ENCODE measurements at places on chromosomes 1 and 21.

- DNase-seq, result no peak
Measured at GRCh38 chr1:167465018-167465417, 53.3 kb downstream of the CD247 start.

- peak; percentile 38 for DNase-seq
Measured at GRCh38 chr1:213051127-213051880, at the start of gene RPS6KC1. Gene RPS6KC1 (plus strand): TSS chr1:213051241. CDS start chr1:213051405, 164 bp downstream.

- DNase-seq, result no peak
Measured at GRCh38 chr1:197909384-197909783, 7.0 kb downstream of the C1orf53 start.

DNA sequence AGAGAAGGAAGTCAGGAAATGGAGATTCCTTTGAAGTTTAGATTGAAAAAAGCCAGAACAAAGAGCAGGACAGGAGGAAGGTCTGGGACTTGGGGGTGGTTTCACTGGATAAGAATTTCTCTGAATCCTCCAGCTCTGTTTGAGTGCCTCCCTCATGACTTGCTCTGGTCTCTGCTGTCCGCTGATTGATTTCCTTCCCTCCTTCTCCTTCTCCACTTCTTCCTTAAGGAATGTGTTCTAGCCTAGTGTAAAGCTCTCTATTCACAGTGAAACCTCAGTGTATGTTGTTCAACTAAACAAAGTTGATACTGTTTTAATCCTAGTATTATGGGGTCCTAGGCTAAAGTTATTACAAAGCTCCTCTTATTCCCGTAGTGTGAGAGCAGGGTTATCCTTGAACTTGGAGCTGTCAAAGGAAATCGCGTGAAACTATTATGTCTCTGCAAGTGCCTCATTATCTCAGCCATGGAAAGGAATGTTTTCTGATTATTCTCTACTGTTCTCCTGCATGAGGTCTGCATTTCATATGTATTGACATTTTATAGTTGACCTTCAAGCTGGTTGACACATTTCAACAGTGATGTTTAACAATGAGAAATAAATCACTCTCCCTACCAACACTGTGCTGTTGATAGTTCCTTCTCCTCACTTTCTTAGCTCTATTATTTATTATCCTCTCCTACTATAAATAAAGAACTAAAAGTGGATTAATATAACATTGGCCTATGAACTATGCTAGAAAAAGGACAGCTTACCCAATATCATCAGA lies 82.7 kb upstream of the KCTD3 start:
- DNase-seq, result no peak

- peak; percentile 97 for DNase-seq
Measured at GRCh38 chr1:185500001-185500626, 183.1 kb upstream of the IVNS1ABP start.

GRCh38 chr1:113765306-113766230 lies 6.3 kb upstream of the PHTF1 start:
- DNase-seq, result peak; percentile 82

GRCh38 chr1:203208181-203208580 lies 21.3 kb downstream of the CHIT1 start:
- DNase-seq, result no peak

DNA sequence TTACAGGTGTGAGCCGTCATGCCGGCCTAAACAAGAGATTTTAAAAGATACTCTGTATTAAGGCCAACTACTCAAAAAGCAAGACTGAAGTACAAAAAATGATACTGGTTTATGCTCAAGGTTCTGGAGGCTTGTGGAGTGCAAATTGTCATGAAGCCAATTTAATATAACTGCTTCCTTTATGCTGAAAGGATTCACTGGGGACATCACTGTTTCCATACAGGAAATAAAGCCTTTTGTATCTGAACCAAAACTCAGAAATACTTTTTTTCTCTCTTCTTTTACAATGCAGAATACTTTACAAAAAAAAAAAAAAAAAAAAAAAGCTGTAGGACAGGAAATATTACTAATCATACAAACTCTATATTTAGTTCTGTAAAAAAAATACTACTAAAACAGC lies 55.5 kb upstream of the CNN3 start:
- no peak for DNase-seq

GRCh38 chr1:197213193-197213592 lies 54.9 kb upstream of the CRB1 start:
- DNase-seq, result no peak

- no peak for DNase-seq
Measured at GRCh38 chr1:40987439-40988276, 8.2 kb downstream of the CTPS1 start.

DNA sequence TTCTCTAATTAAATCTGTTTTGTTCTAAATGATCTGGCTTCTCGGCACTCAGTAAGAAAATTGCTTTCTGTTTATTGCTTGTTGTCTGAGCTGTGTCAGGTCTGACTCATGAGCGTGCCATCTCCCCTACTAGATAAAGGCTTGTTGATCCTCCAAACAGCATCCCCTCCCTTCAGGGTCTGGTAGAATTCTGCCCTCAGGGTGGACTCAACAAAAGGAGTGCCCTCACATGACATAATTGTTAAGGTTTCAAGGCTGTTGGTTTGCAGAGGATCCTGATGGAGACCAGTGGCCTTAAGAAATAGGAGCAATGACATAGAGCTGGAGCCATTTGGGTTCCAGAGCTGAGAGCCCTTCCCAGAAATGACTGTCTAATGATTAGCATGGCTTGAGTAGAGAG lies 36.0 kb upstream of the ATP2B4 start:
- no peak for DNase-seq

GRCh38 chr1:175525222-175525621 lies 218.2 kb downstream of the TNR start:
- DNase-seq, result no peak

DNA sequence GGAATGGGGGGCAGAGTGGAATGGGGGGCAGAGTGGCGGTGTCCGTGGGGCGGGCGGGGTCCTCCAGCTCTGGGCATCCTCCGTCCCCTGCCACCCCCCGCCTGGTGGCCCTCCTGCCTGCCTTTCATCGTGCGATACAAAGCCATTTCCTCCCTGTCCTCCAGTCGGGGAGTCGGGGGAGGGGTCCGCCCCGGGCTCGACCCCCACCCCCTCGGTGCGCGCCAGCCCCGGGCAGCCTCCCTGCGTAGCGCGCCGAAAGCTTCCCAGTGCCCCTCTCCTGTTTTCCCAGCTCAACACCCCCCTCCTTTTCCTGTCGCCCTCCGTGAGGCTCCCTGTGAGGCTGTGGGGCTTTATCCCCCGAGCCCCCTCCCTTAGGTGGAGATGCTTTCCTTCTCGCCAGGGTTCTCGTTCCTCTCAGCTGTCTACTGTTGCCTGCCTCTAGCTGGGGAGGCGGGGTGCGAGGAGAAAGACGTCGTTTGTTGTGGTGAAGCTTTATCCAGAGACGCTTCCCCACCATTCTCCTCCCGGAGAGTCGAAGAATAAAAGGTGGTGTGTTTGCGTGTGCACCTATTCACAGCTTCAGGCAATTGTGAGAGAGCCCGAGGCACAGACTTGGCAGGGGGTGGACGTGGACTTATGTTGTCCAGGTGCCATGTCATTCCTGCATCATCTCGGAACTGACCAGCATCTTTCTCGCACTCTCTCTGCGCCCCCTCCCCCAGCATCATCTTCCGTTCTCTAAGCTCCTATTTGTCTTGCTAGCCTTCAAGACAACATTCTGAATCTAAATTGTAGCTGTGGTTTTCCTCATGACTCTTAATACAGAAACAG lies 848 bp downstream of the DNM3 start:
- no peak for DNase-seq

Data from astrocyte of the cerebellum (primary cell).